OCI-LY7 (cell line): ENCODE measurements at places on chromosomes 4 and X. TPM values are rescaled to one million over a fixed set of nuclear protein-coding genes. Genes with fewer than 3 reads are reported as not detected.

DNA sequence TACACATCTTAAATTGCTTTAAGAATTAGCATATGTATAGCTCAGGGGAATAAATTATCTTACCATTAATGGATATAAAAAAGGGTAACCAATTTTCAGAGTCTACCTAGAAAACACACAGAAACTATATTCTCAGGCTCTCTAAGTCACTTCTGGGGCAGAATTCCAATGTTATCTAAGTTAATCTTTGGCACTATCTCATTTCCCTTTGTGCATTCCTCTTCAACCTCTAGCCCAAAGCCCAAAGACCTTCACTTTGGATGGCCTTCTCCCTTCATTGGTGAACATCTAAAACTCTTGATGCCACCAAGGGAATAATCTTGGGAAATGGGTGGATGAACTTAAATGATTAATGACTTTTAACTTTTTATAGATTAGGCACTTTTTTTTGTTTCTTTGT is 108.3 kb downstream of the APBB2 start:
- no peak for DNase-seq

DNA sequence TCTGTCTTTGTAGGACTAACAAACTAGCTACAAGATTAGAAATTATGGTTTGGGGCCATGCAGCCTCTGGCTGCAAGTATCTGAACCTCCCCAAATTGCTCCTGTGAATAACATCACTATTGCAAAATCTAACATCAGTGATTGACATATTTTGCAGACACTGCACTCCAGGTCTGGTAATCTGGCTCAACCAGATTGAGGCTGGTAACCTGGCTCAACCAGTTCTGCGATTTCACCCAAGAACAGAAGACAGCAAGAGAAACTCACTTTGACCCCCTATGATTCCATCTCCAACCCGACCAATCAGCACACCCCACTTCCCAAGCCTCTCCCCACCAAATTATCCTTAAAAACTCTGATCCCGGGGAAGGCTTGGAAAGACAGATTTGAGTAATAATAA is 20.9 kb downstream of the SPIN3 start:
- DNase-seq, result no peak

DNA sequence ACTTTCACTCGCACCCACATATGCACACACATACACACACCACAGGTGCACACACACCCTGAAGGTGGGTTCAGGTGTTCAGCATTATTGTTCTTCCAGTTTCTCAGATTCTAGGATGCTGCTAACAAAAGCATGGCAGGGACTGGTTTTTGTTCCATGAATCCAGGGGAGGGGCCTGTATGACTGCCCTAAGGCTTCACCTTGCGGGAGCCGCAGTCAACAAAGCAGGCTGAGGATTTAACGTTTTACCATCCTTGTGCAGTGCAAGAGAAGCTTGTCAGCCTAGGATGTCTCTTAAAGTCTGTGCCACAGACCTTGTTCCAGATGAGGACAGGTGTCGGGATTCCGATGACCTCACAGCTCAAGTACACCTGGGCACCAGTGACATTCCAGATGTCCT is 61.8 kb downstream of the POLR2B start:
- no peak for DNase-seq

DNA sequence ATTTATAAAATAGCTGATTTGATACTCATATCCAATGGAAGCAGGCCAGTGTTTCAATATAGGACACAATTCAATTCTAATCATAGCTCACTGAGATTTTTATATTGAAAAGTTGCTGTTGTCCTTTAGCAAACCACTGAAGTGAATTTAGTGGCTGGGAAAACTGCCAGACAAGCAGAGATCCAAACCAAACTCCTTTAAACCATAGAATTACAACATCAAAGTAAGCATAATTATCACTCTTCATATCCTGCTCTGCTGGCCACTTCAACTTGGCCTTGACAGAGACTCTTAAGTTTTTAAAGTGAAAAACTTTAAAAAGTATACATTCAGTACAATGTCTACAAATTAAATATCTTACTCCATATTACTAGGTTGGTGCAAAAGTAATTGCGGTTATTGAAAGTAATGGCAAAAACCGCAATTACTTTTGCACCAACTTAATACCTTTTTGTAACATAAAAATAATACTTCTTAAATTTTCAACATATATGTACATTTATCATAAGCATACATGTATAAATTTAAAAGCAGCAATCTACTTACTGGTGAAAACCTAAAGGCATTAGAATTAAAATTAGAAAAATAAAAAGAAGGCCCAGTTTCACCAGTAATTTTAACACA is 433.0 kb downstream of the PCDH10 start:
- DNase-seq, result no peak

- no peak for DNase-seq
Measured at GRCh38 chr4:176845636-176846035, 52.9 kb upstream of the VEGFC start.

GRCh38 chrX:103637604-103638338 is 9.0 kb downstream of the TCEAL1 start:
- no peak for DNase-seq

- no peak for DNase-seq
Measured at GRCh38 chr4:22668702-22669101, 24.0 kb upstream of the GBA3 start.

DNA sequence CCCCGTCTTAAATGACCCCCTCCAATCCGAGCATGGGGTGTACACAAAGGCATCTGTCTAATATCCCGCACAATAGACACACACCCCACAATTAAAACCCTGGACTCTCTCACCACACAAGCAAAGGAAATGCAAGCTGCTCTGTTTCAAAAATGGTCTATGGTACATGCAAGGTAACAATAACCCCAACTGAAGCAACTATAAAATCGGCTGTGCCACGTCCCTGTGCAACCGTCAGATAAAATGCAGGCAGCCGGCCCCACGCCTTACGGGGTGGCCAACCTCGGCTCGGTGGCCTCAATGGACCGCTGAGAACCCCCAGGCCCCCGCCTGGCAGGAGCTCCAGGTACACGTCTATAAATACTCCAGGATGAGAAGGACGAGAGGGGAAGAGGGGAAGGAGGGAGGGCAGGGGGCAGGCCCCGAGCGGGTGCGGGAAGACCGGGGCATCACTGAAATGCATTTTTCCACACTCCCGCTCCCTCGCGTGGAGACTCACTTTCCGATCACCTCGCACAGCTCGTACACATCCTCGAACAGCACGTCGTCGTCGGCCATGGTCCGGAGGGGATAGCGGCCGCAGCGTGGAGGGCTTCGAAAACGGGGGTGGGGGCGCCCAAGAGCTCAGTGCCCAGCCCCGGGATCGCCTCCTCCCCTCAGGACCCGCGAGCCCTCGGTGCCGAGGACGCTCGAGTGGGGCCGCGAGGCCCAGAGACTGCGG is 763 bp downstream of the CASK start:
- peak; percentile 47 for DNase-seq

DNA sequence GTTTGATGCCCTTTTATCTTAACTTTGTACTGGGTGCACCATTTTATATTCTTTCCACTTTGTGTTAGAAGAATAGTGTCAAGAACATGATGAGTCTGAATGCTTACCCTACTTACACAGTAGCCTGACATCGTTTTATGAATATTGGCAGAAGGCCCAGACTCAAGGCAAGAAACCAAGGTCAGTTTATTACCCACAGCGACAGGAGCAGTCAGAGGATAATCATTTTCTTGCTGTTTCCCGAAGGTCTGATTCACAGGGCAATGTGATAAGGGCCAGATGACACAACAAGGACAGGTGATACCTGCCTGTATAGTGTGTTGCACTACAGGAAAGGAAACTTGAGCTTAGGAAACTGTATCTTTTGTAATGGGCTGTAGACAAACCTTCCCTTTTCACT is 417.4 kb downstream of the SPOCK3 start:
- no peak for DNase-seq

- DNase-seq, result no peak
Measured at GRCh38 chr4:53485658-53486040, 105.6 kb downstream of the LNX1 start.

The TKTL1 gene
- total RNA-seq, result 0.78 TPM in 1 of 2 replicates, not detected in the other

The LPAR4 gene
- not detected in 2 replicates for total RNA-seq
